ENCODE measurements at places on chromosomes 1 and 21.

- no peak for DNase-seq
Observed at GRCh38 chr1:179177615-179178014, 51.9 kb downstream of the ABL2 start.

DNA sequence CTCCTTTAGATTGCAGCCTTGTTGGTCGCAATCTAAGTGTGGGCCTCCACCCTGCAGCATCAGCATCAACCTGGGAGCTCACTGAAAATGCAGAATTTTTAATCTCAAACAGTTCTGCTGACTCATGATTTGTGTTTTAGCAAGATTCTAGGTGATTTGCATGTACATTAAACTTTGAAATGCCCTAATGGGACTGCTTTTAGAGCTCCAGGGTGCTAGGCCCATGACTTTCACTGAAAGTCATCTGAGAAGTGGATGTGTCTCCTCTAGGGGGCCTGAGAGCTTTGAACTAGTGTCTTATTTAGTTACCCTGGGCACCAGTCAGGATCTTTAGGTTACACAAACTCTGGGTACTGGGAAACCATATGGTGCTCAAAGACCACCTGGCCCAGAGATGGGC, 9.0 kb downstream of the TRIM67 start:
- no peak for DNase-seq

GRCh38 chr21:36111238-36111637, 23.6 kb upstream of the CBR3 start:
- DNase-seq, result no peak

- DNase-seq, result no peak
Observed at GRCh38 chr1:29880556-29880955, 644.2 kb downstream of the PTPRU start.

DNA sequence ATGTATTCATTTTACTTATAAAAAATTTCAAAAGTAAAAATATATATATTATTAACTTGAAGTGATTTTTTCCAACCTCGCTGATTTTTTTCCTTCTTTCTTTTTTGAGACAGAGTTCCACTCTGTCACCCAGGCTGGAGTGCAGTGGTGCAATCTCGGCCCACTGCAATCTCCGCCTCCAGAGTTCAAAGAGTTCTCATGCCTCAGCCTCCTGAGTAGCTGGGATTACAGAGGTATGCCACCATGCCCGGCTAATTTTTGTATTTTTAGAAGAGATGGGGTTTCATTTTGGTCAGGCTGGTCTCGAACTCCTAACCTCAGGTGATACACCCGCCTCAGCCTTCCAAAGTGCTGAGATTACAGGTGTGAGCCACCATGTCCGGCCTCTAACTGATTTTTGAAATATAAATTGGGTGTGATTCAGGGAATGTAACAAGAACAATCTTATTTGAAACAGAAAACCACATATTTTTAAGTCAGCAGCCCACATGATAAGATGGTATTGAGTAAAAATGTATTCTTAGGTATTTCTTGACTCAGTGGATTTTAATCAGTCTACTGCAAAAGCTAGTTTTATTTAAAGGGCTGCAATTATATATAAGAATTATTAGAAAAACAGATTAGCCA, 30.0 kb downstream of the ZBTB8B start:
- DNase-seq, result no peak

DNA sequence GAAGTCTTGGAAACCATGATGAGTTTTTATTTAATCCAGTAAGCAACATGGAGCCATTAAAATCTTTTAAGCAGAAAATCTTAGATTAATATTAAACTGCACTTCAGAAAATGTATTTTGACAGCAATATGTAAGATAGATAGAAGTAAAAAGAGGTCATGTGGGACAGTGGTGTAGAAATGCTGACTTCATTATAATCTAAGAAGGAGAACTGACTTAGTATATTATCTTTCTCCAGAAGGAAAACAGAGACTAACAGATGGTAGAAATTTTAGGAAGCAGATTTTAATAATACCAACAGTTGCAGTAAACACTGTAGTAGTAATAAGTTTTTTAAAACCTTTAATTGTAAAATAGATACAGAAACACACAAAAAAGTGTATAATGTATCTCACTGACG, 272.9 kb downstream of the TPR start:
- no peak for DNase-seq

DNA sequence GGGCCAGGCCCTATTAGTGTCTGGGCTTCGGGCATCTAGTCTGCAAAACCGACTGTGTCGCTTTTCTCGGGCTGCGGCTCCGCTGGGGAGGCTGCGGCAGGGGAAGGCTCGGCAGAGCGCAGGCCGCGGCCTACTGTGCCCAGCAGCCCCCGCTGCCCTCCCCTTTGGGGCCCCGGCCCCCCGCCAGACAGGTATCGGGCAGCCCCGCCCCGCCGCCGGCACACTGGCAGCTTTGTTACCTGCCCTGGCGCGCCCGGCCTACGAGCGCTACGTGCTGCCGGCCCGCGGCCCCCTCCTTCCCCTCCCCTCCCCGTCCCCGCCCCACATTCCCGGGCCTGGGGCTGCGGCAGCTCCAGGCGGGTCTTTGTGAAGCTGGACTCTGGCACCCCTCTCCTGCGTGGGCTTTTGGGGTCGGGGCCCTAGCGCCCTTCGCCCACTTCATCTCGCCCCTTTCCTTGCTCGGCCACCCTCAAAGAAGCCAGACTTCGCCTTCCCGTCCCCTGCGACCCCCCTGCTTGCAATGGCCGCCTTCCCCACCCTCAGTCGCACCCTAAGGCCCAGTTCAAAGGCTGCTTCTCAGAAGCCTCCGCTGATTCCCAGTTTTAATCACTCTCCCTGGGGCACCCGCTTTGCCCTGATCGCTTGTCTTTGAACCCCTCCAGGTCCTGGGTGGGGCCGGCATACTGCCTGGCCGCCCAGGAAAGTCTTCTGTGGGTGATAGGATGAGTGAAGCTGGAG, 48.9 kb upstream of the SLC2A1 start:
- no peak for DNase-seq

GRCh38 chr1:150881331-150882070, 5.1 kb upstream of the ARNT start:
- DNase-seq, result peak; percentile 96

DNA sequence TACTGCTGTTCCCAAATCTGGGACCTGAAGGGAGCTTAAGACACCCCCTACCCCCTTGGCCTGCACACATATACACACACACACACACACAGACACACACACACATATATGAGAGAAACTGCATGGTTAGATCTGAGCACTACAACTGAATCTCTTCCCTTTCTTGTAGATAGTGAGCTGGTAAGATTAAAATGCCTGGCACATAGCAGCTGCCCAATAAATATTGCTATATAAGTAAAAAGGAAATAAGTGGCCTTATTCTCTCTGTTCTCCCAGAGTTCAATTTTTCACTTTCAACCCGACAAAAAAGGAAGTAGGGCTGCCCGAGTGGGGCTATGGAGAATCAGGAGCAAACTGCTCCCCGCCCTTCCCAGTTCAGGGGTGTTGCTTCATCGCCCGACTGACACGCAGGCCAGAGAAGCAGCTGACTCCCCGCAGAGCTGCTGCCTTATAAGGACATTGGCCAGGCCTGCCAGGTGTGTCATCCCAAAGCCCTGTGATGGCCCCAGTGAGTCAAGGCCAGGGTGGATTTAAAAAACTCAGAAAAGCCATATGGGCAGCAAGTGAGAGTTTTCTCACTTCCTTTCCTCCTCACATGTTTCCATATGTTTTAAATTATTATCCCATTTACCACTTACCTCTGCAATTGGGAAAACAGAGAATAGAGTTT, 106.5 kb upstream of the SLC44A3 start:
- DNase-seq, result peak; percentile 88

- no peak for DNase-seq
Observed at GRCh38 chr1:87154384-87154783, 174.3 kb upstream of the LMO4 start.

DNA sequence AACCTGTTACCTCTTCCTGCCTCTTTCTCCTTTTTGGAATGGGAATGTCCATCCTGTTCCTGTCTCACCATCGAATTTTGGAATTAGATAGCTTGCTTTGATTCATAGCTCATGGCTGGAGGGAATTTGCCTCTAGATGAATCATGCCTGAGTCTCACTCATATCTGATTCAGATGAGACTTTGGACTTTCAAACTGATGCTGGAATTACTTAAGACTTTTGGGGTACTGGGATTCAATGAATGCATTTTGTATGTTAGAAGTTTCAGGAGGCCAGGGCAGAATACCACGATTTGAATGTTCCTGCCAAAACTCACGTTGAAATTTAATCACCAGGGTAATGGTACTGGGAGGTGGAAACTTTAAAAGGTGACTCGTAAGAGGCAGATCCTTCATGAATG, 132.4 kb downstream of the DSCAM start:
- no peak for DNase-seq

DNA sequence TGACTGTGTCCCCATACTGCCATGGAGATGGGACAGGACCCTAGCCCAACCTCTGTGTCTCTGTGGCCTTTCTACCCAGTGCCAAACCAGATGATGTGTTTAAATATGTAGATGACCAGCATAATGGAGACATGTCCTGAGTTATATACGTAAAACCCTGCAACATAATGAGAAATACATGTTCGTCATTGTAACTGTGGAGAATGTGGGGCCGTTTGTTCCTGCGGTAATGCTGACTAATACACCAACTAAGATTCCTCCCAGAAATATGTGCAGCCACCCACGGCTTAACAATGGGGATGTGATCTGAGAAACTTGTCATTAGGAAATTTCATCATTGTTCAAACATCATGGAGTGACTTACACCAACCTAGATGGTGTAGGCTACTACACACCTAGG, 71.7 kb upstream of the SIM2 start:
- peak; percentile 45 for DNase-seq

DNA sequence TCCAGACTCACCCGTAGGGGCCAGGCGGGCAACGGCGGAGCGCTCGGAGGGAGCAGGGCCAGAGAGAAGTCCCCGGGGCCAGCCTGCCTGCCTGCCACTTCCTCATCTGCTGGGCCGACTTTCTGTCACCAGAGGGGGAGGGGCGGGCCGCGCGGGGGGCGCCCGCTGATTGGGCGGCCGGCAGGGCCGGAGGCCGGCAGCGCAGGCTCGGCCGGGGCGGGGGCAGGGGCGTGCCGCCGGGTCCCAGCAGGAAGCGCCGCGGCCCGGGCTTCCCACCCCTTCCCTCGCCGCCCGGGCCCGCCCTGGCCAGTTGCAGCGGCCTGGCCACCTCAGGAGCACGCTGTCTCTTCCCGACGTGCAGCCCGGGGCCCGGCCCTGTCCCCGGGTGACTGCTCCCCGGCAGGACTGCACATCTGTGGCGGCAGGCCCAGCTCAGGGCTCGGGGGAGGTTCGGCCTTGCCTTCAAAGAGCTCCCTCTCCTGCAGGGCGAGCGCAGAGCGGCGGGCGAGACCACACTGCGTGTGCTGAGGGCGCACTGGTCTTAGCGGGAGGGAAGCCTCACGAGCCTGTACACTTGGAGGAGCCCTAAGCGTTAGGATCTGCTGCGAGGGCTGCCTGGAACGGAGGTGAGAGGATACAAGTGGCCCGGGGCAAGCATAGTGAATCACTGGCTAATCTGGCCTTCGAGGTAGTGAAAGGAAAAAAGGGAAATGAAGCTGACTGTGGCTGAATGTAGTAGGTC, at the start of gene ELOVL1:
Gene ELOVL1, minus strand, starts transcription at position 108 of the 742 bp plus-strand sequence. CDS start 2,402 bp downstream, outside the sequence.
- DNase-seq, result peak; percentile 37

DNA sequence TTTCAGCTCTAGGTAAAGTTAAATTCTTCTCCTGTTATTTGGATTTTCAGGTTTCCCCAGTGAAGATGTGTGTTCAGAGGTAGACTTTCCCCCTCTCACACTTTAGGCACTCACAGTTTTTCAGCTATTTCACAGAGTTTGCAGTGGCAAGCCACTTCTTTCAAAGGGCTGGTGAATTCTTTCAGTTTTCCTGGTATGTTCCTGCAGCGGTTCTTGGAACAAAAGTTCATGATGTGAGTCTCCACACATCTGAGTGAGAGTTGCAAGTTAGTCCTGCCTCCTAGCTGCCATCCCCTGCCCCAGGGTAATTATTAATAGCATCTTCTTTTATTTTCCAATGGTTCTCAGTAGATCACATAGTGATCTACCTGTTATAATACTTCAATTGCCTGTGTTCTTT, 27.3 kb upstream of the CD84 start:
- no peak for DNase-seq

DNA sequence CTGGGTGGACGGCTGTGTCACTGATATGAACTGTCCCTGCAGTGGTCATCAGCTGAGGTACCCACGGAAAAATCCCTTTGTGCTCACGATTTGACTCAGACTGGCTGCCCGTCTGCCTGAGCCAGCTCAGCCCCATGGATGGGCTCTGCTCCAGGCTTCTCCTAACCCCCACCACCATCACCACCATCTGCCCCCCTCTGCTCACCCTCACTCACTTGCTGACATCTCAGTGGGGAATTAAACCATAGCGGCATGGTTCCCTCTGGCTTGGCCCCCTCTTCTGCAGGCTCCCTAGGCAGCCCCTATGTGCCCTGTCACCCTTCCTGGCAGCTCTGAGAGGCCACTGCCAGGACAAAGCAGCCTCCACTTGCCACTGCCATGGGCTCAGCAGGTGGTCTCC, 17.3 kb downstream of the SLC6A9 start:
- DNase-seq, result no peak

DNA sequence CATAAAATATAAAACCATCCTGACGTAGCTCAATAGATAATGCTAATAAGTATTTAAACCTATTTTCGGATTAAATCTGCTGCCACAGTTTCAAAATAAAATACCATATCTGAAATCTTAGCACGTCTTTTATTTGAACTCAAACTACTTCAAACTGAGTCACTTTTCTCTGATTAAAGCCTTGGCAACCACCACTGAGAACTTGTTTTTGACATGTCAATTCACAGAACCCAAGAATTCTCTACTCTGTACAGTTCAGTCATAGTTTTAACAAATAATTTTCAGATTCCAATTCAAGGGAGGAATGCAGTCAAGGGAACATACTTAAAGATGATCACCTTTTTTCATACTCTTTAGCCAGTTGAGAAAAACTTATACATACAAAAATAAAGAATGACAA, 643.2 kb downstream of the KCNT2 start:
- DNase-seq, result no peak

GRCh38 chr1:182643699-182644098, 39.5 kb upstream of the RGS16 start:
- no peak for DNase-seq

DNA sequence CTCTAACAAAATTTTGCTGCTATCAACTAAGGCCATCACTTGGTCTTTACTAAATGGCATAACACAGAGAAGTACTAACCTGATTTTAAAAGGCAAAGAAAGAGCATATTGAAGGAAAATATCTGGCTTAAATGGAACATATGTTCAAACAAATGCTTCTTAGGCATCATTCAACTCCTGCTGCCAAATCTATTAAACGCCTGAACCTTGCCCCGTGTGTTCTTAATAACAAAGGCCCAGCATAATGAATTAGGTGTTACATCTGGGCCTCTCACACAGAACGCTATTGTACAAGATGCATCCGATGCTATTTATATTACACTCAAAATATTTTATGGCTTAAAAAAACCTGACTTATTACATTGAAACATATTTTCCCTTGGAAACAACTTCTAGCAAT, 48.4 kb downstream of the B3GALNT2 start:
- DNase-seq, result no peak

GRCh38 chr1:168794057-168794456, 65.1 kb upstream of the DPT start:
- DNase-seq, result no peak

- no peak for DNase-seq
Observed at GRCh38 chr1:109395602-109396512, 1.9 kb downstream of the SORT1 start.

GRCh38 chr21:29347274-29347681, 48.6 kb downstream of the BACH1 start:
- DNase-seq, result no peak

Measured in AG09309 (cell line).